ENCODE measurements at places on chromosomes 7 and 10.

DNA sequence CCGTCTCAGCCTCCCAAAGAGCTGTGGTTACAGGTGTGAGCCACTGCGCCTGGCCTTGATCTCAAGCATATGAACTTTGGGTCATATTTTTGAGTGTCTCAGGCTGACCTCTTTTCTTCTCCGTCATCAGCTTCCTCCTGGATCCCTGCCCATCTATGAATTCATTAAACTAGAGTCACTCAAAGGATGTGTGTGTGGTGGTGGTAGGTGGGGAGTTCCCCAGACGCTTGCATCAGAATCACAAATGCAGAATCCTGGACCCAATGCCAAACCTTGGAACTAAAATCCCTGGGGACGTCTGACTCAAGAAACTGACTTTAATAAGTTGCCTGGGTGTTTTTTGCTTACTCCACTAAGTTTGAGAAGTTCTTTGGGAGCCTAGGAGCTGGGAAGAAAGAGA lies 6.7 kb upstream of the CREB5 start:
- peak; percentile 83 for DNase-seq

GRCh38 chr10:129905553-129905952 lies 58.5 kb downstream of the EBF3 start:
- DNase-seq = no peak

DNA sequence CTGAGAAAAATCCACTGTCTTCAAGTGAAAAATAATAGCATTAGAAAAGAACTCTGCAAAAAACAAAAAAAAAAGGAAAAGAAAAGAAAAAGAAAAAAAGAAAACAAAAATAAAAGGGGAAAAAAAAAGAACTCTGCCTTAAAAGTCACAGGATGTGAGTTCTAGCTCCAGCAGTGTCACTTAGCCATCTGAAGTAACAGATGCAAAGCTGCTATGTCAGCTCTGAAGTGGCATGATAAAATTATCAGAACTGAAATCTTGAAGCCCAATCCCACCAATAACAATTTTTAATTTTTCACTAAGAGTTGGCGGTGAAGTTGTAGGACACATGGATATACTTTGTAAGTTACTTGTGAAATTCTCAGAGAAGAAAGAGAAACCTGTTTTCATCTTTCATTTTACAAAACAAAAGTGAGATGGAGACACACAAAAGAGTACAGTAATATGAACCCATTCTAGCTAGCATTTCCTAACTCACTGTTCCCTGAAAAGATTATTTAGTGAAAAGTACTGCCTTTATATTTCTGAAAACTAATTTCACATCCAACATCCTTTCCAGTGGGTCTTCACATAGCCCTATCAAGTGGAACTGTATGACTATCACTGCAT lies 103.5 kb downstream of the ELAPOR2 start:
- DNase-seq = no peak

GRCh38 chr7:121744877-121745276 lies 128.1 kb upstream of the PTPRZ1 start:
- DNase-seq = peak; percentile 16
